DMS153 (cell line): ENCODE measurements at places on chromosomes 4 and X.

GRCh38 chr4:91840359-91840758 lies 463.4 kb upstream of the GRID2 start:
- peak; percentile 77 for DNase-seq

DNA sequence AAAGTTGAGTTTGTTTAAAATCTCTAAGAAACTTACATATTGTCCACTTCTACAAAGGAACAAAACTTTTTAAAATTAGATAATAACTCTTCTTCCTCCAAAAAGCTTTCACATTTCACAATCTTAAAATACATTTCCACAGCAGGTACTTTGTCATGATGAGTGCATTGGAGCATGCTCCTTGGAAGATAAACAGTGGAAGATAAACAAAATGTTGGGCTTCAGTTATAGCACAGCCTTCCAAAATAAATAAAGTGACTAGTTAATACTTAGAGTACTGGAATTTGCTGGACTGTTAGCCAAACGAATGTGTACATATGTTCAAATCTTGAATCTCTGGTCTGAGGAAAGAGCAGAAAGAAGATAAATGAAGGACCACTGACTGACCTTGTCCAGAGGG lies 54.9 kb upstream of the PDE5A start:
- no peak for DNase-seq

DNA sequence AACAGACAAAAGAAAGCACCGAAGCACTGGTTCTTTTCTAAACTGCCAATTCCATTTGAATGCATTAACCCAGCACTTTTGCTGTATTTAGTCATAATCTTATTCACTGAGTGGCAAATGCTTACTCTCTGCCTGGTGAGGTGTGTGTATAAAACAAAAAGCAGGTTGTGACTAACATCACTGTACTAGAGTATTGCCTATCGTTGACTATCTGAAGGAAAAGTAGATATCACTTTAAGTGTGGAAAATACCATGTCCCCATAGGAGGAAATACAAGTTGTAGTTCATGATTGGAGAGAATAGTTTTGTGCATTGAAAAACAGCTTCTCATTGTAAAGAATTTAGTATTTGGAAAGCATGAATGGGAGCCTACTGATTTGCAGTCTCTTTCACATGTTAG lies 2.7 kb downstream of the PDLIM5 start:
- DNase-seq, result no peak

- no peak for DNase-seq
Measured at GRCh38 chrX:47380268-47380667, 9.9 kb downstream of the ZNF157 start.

- DNase-seq, result no peak
Measured at GRCh38 chrX:1316527-1316926, 20.1 kb upstream of the IL3RA start.

DNA sequence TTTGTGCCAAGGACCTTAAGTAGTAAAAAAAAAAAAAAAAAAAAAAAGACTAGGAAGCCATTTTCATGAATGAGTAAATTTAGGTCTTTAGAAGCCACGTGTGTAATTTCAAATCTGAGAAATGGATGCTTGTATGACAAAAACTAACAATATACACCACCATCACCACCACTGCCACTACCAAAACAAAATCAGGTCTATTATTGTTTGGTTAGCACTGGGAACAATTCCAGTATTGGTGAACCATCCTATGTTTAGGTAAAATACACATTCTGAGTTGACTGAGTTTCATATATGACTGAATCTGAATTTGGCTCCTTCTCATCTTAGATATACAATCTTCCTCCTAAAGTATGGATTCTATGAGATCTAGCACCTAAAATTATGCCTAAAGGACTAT lies 8.8 kb upstream of the TMSB4X start:
- no peak for DNase-seq

DNA sequence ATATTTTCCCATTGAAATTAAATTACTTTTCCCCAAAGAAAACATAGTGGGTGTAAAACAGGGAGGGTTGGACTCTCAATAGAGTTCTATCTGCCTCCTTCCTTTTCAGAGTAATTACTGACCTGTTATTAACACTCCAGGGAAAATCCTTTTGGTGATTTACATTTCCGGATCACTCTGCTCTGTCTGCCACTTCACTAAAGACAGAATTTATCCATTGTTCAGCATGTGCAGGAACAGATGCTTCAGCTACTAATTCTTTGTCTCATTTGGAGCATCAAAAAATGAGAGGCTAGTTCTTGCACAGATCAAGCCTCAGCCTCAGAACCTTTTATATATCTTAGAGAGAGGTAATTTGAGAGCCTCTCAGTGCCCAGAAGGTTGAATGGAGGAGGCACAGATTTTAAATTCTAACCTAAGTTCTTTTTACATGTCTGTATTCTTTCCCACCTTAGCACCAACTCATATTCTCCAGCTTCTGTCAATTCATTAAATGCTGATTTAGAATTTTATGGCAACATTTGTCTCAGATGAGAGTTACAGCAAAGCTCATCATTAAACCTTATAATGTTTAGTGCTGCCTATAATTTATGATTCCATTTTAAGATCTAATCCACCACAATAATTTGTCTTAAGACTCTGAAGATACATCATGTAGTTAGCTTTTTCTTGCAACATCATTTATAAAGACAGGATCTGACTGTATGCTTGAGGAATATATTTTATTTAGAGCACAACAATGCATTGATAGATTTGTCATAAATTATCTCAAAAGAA lies 1494.4 kb downstream of the STIM2 start:
- DNase-seq, result no peak

DNA sequence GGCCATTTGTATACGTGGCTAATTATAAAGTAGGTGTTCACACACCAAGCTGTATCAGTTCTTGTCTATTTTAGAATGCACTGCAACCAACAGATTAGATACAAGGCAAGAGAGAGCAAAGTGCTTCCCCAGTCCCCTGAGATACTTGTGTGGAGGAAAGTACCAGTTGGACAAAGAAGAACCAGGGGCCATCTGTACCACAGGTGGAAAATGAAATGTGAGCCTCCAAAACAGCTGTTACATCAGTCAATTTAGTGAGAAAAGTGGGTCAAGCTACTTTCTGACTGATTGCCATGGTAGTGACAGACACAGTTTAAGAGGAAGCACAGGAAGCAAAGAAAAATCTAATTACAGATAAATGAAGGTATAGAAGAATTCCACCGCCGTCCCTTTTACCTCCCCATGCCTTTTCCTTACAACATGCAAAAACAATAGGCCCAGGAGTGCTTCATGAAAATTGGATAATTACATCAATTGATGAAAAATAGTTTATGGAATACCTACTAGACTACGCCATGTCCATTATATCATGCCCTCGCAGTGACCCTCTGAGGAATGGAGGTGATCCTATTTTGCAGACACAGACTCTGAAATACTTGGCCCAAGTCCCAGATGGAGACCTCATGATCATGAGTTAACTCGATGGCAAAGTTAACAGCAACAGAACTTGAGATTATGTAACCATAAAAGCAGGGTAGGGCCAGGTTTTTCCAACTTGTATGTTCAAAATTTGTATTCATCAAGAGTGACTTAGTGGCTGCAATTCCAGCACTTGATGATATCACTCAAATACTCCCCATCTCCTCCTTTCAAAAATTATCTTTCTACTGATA lies 15.8 kb downstream of the SMPX start:
- DNase-seq, result peak; percentile 17

DNA sequence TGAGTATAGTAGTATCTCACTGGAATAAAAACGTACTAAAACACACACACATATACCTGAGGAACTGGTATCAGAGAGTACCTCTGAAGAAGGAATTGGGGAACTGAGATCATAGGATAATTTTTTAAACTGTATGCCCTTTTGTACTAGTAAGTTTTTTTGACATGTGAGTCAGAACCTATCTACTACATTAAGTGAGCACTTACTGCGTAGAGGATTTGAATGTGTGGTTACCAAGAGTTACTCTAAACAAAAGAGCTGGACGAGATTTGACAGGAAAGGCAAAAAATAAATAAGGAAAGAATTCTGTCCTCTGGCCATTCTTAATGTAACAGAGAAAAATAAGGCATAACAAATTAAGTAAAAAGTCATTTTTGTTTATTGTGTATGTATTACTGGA lies 546.5 kb upstream of the FAT1 start:
- no peak for DNase-seq

- no peak for DNase-seq
Measured at GRCh38 chr4:163535657-163536056, 41.2 kb downstream of the TMA16 start.

DNA sequence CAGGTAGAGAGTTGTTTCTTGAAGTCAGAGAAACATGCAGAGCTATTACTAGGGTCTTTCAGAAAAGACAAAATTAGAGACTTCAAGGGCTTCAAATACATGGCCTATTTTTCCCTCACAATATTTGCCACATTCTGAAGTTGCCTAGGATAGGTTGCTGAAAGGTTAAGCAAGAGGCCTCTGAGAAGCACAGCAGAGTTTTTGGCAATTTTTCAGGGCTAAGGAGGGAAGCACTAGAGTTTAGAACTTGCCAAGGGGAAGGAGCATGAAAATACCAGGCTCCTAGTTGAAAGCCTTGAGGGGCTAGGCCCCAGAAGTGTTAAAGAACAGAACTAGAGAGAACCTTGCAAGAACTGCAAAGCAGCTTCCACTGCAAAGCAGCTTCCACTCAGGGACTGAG lies 86.4 kb downstream of the ANAPC10 start:
- no peak for DNase-seq

- peak; percentile 2 for DNase-seq
Measured at GRCh38 chrX:28498658-28499057, 88.6 kb upstream of the IL1RAPL1 start.

GRCh38 chr4:41799126-41799525 lies 50.6 kb upstream of the PHOX2B start:
- no peak for DNase-seq

GRCh38 chrX:150478496-150479492 lies 89.6 kb upstream of the MTM1 start:
- DNase-seq, result no peak

DNA sequence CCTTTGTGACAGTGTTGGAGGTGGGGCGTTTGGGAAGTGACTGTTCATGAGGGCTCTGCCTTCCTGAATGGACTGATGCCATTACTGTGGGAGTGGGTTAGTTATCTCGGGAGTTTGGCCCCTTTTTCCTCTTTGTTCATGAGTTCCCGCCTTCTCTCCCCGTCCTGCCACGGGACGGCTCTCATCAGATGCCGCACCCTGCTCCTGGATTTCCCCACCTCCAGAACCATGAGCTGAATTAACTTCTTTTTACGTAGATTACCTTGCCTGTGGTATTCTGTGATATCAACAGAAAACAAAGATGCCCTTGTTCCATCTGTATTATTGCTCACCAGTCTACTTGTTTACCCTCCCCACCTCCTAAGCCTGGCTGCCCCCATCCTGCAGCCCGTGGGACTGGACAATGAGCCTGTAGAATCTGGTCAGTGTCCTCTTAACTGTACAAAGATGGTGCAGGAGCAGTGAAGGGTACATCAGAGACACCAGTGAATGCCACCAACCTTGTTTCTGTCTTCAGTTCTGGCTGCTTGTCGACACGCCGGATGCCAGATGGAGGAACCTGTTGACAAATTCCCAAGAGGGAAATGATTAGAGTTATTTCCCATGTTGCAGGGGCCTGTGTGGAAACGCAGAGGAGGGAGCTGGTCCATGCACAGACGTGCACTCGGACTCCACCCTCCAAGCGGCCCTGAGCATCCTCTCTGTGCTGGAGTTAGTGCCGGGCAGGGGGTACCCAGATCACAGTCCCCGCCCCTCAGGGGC lies 104.7 kb downstream of the ABLIM2 start:
- DNase-seq, result peak; percentile 42

GRCh38 chrX:117854806-117855205 lies 261.8 kb downstream of the KLHL13 start:
- no peak for DNase-seq

DNA sequence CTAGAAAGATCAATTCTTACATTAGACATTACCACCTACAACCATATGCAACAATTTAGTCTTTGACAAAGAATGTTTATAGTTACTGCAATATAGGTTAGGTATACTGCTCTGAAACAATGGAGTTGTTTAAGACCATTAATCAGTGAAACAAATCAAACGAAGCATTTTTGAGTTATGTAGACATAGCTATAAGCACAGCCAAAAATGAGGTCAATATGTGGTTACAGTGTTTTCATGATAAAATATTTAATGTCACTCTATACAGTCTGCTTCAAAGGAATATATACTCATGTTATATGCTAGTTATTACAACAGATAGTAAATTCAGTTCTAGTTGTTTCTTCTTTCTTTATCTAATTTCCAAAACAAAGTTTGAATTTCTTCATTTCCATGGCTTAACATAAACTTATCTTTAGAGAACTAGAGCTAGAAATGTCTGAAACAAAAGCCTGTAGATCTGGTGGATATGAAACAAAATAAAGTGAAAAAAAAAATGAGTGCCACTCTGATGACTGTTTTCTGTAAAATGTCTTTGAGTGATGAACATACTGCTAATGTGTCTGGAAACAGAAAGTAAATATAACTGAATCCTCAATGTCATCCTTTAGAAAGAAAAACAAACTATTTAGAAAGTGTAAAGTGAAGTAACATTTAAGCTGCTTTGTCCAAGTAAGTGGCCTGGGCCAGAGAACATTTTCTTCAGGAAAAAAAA lies 809.0 kb downstream of the FAT4 start:
- no peak for DNase-seq

- DNase-seq, result no peak
Measured at GRCh38 chrX:77431227-77431626, 16.0 kb upstream of the FGF16 start.

DNA sequence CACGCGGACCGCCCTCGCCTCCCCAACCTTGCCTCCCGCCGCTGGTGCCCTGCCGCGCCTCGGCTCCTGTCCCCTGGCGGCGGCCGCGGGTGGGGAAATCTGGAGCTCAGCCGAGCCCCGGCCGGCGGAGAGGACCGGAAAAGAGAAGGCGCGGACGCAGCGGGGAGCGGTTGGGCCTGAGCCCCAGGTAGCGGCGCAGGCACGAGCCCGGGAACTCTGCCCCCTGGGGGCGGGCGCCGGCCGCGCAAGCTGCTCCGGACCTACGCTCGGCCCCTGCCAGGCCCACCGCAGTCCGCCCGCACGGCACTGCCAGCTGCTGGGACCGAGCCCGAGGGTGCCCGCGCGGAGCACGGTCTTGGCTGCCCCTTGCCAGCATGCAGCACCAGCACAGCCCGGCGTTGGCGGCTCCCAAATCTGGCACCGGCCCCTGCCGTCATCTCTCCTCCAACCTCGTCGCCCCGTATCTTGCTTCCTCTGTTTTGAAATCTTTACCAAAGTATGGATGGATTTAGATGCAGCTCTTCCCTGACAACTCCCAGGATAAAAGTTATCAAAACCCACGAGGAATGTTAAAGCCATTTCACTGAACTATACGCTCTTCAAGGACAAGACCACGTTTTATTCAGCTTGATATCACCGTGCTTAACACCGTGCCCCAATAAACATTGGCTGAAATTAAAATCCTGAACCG lies at the start of gene PRSS12:
Gene PRSS12 (minus strand): TSS at position 161 of the 691 bp plus-strand sequence. CDS start 283 bp downstream, outside the sequence.
- DNase-seq, result peak; percentile 54

GRCh38 chr4:74754218-74754617 lies 40.1 kb downstream of the BTC start:
- no peak for DNase-seq

- DNase-seq, result no peak
Measured at GRCh38 chr4:24862073-24862751, 50.6 kb downstream of the CCDC149 start.

DNA sequence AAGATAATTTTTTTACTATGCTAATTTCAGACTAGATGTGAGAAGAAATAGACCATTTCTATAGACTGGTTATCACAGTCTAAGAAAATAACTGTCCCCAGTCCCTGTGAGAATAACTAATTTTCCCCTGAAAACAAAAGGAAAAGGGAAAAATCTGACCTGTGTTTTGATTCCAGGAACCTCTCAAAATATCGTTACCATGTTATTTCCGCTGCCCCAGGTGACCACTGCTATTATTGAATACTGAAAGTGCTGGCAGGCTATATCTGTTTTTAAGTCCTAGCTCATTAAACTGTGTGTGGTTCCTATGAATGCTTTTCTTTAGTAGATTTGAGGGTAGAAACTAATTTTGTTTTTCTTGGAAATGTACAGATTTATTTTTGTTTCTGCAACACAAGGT lies 83.6 kb downstream of the GAB1 start:
- DNase-seq, result no peak
